Epithelial cell of proximal tubule (primary cell): ENCODE measurements at places on chromosomes 16 and 17. TPM values are rescaled to one million over a fixed set of nuclear protein-coding genes. Genes with fewer than 3 reads are reported as not detected.
A peak's percentile ranks its signal among the peaks of the same experiment; 100 is the strongest.

Gene KRT24
- total RNA-seq: not detected in 2 replicates

Gene MYH8
- total RNA-seq: not detected in 2 replicates

Gene OTOP3
- total RNA-seq: not detected in 2 replicates

Gene ABCC11
- total RNA-seq: not detected in 2 replicates

Gene MSLN
- total RNA-seq: 8.2 and 29.7 TPM in 2 replicates

Gene CCDC57
- total RNA-seq: 10.5 and 10.8 TPM in 2 replicates

DNA sequence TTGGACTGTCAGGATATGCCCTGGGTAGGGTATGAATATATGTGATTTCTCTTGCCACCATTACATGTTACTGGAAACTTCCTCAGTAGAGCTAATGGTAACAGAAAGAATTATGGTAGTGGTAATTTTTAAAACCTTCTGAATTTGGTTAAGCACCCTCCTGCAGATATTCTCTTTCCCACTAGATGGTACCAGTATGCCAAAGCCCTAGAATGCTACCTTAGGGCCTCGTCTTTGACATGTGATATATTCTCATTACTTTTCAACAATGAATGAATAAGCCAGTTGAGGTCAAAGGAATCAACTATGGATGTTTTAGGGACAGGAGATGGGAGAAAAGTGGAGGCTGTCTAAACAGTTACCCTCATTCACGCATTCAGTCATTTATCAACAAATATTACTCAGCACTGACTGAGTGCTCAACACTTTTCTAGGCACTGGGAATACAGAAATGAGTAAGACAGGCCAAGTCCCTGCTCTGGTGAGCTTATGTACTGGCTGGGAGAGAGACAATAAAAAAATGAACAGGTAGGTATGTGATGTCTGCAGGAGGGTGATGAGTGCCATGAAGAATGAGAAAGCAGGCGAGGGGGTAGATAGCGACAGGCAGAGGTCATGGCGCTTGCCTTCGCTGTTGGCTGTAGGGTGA is 14.7 kb downstream of the CDH13 start:
- no peak for DNase-seq

DNA sequence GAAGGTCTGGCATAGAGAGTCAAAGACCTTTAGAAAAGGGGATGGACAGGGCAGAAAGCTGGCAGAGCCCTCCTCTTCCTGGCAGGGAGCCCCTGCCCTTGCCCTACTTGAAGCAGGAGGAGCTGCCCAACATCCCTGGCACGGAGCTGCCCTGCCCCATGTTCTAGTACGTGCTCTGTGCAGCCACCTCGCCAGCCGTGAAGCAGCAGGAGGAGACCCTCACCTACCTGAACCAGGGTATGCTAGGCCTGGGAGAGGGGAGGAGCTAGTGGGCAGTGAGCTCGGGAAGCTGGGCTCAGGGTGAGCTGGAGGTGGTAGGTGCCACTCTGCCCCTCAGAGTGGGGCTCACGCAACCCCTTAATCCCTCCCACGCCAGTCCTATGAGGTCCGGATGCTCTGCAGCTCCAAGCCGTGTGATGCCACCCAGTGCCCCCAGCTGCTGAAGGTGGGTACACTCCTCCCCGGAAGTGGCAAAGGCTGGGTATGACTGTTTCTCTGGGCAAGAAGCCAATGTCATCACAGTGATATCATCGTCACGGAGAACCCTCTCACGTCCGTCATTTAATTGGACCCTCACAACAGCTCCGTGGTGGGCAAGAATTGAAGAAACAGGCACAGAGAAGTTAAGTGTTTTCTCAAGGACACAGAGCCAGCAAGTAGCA is 12.7 kb upstream of the STAC2 start:
- DNase-seq: no peak

GRCh38 chr17:7930841-7931631 is 710 bp downstream of the TRAPPC1 start:
- no peak for DNase-seq

DNA sequence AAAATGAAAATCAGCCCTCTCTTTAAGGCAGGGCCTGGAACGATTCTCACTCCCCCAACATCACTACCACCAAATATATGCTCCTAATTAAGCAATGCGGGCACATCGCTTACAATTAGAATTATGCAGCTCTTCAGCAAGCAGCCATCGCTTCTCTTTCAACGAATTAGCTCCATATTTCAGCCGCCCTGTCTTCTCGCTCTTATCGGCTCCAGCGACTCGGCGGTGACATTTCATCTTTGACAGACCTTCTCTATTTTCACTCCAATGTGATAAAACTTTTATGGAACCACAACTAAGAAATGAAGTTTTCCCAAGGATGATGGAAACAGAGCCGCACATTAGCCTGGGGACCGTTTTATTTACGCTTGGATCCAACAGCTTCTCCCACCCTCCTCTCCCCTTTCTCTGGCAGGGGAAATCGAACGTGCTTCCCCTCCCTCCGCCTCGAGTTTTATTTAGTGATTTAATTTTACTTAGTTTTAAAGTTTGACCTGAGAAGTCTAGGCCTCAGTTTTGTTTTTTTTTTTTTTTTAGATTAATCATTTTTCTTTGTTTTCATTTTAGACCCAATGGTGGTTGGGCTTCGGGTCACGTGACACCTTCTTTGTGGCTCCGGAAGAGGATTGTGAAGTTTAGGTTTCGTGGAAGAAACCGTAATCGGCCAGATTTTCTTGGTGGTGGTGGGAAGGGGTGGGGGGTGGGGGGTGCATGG is 3.1 kb upstream of the HOXB2 start:
- DNase-seq: no peak

DNA sequence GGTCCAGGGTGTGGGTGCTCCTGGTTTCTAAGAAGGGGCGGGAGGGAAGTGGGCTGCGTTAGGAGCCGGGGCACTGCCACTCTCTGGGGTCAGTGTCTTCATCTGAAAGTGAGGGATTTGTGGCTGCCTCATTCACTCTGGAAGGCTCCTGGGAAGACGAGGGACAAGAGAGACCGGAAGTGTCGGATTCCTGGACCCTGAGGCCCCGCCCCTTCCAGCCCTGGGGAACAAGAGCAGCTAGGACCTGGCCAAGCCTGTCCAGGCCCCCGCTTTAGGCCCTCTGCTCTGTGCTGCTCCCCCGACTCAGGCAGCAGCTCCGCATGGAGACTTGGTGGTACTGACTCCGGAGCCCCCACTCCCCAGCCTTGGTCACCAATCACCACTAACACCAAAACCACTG is 6.5 kb downstream of the LGALS3BP start:
- DNase-seq: no peak

DNA sequence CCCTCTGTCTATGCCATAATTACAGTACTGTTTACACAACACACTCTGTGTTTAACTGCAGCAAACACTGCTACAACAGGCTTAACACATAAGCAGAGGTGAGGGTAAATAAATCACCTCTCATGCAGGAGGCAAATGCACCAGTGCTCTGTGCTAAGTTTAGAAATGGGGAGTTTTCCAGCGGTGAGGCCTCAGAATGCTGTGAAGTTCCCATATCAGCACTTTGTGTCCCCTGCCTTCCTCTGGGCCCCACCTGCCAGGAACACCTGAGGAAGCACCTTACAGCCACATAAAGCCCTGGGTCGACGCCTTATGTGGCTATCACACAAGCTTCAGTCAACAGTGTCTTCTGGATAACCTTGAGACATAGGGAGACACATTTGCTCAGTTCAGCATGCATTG is 304.5 kb downstream of the HAPSTR1 start:
- DNase-seq: no peak

DNA sequence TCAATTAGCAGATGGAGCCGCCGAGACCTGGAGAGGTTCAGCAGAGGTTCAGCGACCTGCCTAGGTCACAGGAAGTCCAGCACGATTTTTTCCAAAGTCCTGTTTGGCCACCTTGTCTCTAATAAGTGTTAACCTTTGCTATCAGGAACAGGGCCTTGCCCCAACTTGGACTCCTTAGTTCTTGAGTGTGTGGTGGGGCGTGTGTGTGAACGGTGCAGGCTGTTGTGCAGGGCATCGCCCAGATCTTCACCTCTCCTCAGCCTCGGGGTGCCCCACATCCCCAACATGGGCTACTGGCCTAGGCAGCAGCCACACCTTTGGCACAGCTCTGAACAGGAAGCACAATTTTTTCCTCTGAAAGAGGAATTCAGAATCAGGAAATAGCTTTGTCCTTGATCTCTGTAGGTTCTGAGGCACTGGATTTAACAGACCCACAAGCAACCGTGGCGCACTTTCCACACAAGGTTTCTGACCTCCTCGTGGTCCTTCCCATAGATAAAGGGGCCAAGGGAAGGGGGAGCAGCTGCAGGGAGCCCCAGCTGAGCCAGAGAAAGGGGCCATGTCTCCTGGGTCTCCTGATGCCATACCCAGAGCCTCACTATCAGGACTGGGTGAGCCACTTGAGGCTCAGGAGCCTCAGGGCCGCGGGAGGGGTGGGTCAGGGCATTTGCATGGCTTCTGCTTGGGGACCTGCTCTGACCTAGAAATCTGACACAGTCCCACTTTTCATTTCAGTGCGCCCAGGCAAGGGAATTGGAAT is 10.4 kb downstream of the MPRIP start:
- no peak for DNase-seq

DNA sequence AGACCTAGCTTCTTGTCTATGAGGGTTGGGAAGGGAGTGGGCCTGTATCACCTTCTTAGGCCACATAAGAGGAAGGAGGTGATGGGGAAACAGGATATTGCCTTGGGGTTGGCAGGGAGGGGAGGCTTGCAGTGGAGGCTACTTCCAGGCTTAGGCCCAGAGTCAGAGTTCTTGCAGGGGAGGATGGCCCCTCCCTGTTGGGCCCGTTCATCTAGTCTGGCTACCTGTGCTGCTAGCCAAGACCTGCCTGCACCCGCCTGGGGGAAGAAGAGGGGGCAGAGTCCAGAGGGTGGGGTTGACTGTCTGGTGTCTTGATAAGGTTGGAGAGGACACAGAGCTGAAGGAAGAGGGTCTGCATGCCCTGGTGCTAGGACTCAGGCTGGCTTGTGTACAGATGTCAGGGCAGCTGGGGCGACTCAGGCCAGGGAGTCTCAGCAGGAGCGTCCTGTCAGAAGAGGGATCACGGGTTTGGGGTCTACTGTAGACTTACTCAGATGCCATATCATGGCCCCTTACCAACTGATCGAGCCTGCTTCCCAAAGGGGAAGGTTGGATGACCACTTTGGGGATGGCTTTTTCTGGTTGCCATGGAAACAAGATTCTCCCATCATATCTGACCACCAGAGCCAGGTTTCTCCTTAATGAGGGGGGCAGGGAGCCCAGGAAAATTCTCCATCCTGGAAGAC is 5.3 kb downstream of the KDM6B start:
- no peak for DNase-seq

DNA sequence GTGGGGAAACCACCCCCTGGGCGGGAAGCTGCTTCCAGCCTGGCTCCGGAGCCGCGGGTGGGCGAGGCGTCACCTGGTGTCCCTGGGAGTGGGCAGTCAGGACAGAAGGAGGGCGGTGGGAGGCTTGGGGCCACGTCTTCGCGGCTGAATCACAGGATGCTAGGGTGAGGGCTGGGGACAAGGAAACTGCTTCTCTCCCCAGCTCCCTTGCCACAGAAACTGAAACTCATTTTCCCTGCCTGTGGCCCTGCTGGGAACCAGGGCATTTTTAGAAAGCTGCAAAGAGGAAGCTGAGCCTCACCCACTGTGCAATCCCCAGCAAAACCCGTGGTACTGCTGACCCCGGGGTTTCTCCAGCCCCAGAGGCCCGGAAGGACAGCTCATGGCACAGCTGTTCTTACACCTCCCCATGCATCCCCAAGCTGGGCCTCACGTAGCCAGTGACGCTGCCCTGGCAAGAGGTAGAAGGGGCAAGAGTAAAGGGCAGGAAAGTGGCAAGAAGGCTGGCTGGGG is 8.2 kb downstream of the RHBDF2 start:
- DNase-seq: no peak

DNA sequence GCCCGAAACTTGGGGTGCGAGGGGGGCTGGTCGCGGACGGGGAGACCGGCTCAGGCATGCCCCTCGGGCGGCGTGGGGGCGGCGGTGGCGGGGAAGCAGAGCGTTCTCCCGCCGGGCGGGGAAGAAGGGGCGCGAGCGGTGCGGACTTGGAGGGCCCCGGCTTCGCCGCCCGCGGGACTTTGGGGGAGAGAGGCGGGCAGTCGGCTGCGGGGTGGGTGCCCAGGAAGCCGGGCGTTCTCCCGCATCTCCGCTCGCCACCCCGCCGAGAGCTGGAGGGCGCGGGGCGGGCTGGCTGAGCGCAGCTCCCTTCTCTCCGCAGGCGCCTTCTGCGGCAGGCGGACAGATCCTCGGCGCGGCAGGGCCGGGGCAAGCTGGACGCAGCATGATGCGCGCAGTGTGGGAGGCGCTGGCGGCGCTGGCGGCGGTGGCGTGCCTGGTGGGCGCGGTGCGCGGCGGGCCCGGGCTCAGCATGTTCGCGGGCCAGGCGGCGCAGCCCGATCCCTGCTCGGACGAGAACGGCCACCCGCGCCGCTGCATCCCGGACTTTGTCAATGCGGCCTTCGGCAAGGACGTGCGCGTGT is 772 bp downstream of the NTN1 start:
- no peak for DNase-seq

DNA sequence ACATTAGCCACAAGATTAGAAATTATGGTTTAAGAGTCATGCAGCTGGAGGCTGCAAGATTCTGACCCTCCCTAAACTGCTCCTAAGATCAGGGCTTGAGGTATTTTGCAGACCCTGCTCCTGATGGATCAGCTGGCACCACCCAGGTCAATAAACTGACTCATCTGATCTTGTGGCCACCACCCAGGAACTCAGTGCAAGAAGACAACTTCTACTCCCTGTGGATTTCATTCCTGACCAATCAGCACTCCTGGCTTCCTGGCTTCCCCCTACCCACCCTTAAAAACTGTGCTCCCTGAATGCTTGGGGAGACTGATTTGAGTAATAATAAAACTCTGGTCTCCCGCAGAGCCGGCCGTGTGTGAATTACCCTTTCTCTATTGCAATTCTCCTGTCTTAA is 25.0 kb upstream of the MILR1 start:
- no peak for DNase-seq

- DNase-seq: no peak
Measured at GRCh38 chr16:67533024-67533560, 4.5 kb downstream of the RIPOR1 start.

- peak; percentile 88 for DNase-seq
Measured at GRCh38 chr16:70750893-70751467, 50.0 kb downstream of the VAC14 start.

GRCh38 chr17:8056232-8056975 is 17.5 kb downstream of the ALOX15B start:
- no peak for DNase-seq

GRCh38 chr16:13194766-13195165 is 293.4 kb downstream of the SHISA9 start:
- DNase-seq: no peak

DNA sequence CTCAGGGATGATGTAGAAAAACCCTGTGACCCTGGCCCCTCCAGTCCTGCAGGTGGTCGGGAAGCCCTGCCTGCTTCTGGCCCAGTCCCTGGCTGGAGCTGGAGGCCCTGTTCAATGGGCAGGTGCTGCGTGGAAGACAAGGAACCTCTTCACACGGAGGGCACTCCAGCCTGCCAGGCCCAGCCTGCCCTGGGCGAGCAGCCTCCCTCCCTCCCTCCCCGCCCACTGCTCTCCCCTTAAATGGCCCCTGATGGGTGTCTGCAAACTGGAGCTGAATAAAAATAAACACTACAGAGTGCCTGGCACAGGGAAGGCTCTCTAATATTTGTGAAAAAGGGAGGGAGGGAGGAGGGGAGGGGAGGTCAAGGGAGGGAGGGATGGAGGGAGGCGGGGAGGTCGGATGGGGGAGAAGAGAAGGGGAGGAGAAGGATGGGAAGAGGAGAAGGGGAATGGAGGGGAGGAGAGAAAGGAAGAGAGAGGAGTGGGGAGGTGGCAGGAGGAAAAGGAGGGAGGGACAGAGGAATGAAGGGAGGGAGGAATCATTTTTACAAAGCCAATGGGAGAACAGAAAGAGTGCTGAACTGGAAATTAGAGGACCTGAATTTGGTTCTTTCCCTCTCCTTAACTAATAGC is 222.8 kb upstream of the TNRC6C start:
- DNase-seq: no peak
